Stimulated activated CD8-positive, alpha-beta memory T cell treated with anti-CD3 and anti-CD28 coated beads, Interleukin-7, amount 100 ng/mL, for 1 hour (primary cell): ENCODE measurements at places on chromosomes 2 and 18.

GRCh38 chr2:71932780-71933466 lies 214.7 kb downstream of the CYP26B1 start:
- no peak for DNase-seq

DNA sequence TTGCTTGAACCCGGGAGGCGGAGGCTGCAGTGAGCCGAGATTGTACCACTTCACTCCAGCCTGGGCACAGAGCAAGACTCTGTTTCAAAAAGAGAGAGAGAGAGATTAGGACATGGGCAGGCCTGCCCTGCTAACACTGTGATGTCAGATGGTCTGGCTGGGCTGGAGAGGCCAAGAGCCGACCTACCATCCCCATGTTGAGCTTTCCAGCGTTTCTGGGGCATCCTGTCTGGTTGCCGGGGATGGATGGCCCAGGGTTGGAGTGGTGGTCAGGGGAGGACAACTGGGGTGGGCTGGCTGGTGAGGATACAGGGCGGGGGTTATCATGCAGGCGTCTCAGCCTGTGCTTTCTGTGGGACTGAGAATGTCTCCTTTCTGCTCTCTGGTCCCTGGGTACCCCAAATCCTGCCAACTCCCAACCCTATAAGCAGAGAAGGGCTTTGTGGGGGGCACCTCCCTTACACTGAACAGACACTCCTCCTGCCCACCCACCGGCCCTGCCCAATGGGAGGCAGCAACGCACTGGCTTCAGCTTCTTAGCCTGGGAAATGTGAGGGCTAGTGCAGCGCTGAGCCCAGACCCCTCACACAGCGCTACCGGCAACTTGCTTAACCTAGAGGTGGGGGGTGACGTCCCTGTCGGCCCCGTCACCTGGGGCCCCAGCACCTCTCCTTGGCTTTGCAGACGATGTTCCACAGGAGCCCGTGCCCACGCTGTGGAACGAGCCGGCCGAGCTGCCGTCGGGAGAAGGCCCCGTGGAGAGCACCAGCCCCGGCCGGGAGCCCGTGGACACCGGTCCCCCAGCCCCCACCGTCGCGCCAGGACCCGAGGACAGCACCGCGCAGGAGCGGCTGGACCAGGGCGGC lies 5.4 kb downstream of the SNORC start:
- DNase-seq: no peak

- no peak for DNase-seq
Measured at GRCh38 chr2:233301248-233301647, 6.4 kb upstream of the SAG start.

DNA sequence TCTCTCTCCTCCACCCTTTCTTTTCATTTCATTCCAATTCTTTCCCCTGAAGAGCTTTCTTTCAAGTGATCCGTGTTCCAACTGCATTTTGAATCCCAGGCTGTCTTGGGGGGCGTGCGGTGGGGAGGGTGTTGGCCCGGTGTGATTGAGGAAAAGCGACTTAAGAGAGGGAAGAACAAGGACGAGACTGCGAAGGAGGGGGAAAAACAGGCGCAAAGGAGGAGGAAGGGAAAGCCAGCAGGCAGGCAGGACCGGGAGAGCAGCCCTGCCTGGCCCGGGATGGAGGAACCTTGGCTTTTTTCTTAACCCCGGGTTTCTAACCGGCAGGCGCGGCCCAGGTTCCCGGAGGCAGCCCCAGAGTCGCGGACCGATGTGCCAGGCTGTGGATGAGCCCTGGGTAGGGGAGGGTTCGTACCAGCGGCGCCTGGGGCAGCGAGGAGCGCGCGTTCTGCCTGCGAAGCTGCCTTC lies 1.3 kb downstream of the ADCYAP1 start:
- DNase-seq: no peak

- no peak for DNase-seq
Measured at GRCh38 chr18:36809590-36810381, 19.0 kb downstream of the TPGS2 start.

- DNase-seq: no peak
Measured at GRCh38 chr2:133422931-133423351, 145.3 kb downstream of the NCKAP5 start.

GRCh38 chr18:75871596-75871995 lies 444.1 kb upstream of the SMIM21 start:
- DNase-seq: no peak

GRCh38 chr2:46530639-46531038 lies 51.3 kb downstream of the TMEM247 start:
- DNase-seq: no peak

DNA sequence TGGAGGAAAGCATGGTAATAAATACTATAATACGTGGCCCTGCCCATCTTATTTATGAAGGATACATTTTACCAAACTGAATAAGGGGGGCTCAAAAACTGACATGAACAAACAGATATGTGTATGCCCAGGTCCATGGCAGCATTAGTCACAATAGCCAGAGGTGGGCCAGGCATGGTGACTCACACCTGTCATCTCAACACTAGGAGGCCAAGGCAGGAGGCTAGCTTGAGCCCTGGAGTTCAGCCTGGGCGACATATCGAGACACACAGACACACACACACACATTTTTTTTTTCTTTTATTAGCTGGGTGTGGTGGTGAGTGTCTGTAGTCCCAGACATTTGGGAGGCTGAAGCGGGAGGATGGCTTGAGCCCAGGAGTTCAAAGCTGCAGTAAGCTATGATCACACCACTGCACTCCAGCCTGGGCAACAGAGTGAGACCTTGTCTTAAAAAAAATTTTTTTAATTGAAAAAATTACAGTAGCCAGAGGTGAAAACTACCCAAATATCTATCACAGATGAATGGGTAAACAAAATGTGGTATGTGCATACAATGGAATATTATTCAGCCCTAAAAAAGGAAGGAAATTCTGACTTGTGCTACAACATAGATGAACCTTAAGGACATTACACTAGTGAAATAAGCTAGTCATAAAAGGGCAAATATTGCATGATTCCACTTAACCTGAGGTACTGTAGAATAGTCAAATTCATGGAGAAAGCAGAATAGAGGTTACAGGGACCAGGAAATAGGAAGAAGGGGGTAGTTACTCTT lies 8.0 kb downstream of the ATP8B1 start:
- DNase-seq: no peak

DNA sequence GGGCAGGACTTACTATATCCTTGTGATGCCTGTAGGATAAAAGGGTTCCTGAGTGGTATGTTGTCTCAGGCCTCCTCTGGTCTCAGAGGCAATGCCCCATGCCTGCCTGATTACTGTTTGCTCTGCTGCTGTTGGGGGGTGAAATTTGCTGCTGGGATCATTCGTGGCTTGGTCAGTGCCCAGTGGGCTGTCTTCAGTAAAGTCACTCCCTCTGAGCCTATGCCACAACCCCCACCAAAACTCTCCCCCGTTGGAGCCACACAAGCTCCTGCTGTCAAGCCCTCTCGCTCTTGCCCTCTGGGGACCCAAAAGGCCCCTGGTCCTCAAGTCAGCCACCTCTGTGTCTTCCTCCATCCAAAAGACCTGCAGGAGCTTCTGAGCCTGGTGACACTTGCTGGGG lies 38.6 kb upstream of the TGIF1 start:
- no peak for DNase-seq

GRCh38 chr2:232761301-232761907 lies 15.0 kb downstream of the KCNJ13 start:
- DNase-seq: no peak

- no peak for DNase-seq
Measured at GRCh38 chr2:158825021-158825420, 29.9 kb downstream of the DAPL1 start.

GRCh38 chr2:33323957-33324356 lies 152.5 kb upstream of the RASGRP3 start:
- DNase-seq: no peak

DNA sequence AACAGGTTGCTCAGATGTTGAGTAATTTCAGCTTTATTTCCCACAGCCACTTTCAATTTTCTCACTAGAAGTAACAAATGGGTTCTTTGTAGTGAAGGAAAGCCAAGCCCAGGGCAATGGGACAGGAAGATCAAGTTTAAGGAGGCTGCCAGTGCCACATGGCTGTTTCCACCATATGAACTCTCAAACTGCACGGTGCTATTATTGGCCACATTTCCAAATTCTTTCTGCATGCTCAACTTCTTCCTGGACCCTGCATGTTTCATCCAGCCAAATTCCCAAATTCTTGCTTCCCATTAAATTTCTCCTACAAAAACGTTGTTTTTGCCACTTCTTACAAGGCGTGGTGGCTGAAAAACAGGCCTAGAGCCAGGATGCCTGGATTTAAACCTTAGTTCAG lies 193.3 kb upstream of the SPHKAP start:
- DNase-seq: no peak

DNA sequence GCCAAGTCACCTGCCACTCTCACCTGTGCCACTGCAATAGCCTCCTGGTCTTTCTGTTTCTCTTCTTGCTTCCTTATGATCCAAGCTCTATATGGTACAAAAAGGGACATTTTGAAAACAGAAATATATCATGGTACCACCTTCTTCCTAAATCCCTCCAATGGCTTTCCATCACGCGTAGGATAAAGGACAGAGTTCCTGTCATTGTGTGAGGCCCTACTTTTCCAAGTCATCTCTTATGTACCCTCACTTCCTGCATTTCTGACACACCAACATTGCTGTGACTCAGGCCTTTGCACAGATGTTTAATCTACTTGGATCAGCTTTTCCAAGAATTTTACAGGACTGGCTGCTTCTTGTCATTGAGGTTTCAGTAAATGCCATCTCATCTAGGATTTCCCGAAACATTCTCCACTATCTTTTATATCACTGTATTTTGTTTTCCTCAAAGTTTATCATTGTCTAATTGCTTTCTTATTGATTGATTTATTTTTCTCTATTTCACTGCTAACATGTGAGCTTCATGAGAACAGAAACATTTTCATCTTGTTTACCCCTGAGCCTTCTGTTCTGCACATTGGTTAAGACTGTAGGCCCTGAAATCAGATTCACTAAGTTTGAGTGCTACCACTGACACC lies 426.1 kb upstream of the FANCL start:
- DNase-seq: no peak

DNA sequence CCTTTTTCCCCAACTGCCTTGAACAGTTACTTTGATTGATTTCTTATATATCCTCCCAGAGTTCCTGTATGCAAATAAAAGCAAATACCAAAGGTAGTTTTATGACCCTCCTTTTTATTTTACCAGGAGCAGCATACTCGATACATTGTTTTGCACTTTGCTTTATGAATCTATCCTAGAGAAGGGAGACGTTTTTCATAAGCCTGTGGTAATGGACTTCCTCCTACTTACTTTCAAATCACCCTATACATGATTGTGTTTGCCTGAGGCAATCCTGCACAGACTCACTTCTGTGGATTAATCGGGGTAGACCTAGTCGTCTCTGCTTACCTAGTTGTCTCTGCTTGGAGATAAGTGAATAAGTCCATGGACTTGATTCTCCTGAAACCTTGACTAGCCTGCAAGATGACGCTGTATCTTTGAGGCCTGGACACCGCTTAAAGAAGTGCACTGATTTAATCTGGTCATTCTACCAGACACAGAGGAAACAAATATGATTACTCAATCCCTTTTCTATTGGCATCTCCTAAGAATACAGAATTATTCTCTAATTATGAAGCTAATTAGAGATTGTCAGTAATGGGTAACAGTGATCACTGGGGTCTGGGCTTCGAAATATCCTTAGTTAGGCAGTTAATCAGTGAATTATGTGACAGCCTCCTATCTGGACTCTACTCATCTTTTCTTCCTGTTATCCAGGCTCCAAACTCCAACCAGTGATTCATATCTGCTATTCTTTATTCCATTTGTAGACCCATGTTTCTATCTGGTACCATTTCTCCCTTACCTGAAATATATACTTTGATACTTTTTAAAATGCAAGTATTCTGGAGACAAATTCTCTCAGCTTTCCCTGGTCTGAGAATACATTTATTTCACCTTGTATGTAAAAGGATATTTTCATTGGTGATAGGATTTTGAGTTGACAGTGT lies 447.4 kb upstream of the TRIB2 start:
- DNase-seq: no peak

GRCh38 chr2:13067508-13067907 lies 350.8 kb downstream of the TRIB2 start:
- no peak for DNase-seq

DNA sequence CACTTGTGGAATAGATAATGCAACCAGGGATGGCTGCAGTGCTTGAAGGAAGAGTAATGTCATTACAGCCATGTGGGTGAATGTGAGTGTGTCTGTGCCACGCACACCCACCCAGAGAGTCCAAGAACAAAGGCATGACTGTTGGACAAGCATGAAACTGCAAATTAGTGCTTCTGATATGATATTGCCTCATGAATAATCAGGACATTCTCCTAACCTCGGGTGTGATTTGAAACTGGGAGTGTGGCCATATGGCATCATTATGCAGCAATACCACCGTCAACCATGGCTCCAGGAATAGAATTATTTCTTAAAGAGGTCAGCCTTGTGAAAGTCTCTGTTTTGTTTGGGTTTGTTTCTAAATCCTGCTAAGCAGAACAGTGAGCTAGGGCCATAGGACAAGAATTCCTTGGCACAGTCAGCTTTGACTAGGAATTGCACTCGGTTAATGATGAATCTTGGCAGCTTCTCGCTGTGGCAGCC lies 678.0 kb upstream of the RAB6C start:
- no peak for DNase-seq

- DNase-seq: no peak
Measured at GRCh38 chr2:10083046-10083445, 2.8 kb upstream of the CYS1 start.

DNA sequence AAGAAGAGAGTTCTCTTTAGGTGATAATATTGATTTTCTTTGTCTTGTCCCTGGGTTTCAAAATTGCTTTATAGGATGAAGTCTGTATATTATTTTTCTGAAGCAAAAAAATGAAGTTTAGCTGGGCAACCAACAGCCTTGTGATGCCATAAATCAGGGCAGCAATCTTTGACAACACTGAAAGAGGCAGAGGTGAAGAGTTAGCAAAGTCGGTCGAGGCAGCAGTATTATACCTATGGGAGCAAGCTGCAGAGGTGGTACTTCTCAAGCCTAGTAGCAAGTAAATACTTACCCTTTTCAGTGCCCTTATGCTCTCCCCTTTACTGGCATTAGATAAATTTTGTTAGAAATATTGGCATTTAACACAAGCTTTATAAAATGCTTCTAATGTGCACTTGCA lies 92.9 kb downstream of the NETO1 start:
- DNase-seq: no peak

DNA sequence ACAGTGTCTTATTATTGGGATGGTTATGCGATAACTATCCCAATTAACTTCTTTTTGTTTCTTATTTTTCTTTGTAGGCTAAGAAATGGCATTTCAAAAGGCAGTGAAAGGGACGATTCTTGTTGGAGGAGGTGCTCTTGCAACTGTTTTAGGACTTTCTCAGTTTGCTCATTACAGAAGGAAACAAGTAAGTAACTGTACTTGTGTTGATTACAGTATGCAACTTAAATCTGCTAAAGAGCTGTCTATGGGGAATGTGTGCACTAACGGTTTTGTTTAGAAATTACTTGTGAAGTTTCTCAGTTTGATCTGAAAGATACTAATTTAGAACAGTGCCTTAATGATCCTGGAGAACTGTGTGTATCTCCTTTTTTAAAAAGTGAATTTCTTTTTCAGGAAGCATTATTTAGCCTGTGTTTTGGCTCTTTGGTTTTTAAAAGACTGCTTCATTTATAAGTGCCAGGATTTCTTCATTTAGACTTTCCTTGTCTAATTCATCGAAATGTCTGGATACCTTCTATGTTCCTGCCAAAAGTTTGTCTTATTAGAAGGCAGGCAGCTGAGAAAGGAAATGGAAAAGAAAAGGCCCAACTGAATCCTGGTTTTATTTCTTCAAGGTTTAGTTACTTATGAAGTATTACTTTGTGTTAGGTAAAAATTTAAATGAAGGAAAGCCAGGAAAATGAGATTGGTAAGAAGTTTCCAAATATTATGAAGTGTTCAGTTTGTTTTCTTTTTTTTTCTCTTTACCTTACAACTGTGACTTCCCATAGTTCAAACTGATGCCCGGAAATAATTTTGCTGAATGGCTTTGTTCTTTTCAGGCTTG lies 40.1 kb downstream of the GPD2 start:
- no peak for DNase-seq
